ENCODE measurements at places on chromosomes 5 and 9.

DNA sequence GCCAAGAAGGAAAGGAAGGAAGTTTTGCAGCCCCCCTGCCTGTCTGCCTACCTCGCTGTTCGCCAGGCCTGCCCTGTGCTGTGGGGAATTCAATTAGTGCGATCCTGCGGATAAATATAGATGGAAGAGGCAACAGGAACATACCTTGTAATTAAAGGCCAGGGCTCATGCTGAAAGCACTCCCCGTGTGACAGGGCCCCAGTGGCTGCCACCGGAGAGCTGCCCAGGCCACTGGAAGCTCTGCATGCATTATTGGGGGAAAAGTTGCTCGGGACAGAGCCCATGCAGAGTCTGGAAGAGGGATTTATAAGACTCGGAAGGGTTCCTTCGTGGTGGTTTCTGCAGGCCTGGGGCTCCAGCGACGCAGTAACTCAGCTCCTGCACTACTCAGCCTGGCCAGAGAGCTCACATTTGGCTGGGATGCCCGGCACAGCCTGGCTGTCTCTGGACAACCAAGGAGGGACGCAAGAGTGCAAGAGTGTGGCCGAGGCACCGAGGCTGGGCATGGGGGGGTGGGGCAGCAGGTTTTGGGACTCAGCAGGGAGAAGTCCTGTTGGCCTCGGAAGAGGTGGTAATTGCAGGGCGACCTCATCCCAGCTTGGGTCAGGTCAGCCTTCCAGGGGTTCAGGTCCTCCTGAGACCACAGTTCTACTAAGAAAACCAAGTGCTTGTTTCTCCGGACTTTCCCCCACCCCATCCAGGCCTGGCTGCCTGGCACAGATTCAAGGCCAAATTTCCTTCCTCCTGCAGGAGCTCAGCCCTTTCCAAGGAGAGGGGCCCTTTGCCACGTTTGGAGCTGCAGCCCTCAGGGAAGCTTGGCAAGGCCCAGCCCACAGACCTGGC lies 68.1 kb upstream of the GGTA1 start:
- peak; percentile 81 for DNase-seq

- DNase-seq, result no peak
Measured at GRCh38 chr5:82909771-82910170, 167.4 kb downstream of the TMEM167A start.

DNA sequence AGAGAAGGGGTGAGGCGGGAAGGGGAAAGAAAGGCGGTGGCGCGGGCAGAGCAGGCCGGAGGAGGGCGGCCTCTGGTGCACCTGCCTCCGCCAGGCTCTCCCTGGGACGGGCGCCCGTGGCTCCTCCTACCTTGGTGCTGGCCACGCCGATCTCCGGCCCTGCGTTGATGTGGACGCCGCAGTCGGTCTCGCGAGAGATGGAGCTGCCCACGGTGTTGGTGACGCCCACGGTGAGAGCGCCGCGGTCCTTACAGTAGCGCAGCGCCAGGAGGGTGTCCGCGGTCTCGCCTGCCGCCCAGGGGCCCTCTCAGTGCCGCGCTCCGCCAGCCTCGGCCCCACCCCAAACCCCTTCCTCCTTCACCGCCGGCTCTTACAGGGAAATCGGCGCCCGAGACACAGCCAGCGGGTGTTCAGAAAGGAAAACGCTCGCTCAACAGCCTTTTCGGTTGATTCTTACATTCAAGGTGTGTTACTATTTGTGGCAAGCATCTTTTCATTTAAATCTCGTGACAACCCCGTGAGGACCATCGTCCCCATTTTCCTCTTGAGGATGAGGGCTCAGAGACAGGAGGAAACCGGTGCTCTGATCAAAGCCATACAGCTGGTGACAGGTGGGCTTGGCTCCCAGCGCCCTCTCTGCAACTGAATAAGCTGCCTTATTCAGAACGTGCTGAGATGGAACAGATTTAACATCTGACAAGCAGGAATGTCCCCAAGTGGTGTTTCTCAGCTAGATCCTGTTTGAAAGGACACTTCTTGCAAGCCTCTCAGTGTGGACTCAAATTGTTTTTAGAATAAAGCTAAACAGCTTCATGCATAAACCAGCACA lies 22.0 kb upstream of the MAPK9 start:
- no peak for DNase-seq

DNA sequence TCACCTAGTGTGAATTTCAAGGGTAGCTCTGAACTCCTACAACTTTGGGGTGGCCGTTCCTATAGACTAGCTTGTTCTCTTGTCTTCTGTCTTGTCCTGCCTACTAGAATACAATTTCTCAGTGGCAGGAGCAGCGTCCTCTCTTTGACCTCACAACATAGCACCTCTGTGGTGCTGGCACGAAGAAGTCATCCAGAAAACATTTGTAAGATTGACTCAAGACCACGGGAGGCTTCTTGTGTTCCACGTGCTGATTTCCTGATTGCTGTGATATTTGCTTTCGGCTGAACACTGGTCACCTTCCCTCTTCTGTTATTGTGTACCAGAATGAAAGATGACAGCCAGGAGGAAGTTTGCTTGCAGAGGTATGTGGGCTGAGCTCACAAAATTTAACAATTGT lies 27.0 kb downstream of the SLC1A1 start:
- DNase-seq, result no peak

DNA sequence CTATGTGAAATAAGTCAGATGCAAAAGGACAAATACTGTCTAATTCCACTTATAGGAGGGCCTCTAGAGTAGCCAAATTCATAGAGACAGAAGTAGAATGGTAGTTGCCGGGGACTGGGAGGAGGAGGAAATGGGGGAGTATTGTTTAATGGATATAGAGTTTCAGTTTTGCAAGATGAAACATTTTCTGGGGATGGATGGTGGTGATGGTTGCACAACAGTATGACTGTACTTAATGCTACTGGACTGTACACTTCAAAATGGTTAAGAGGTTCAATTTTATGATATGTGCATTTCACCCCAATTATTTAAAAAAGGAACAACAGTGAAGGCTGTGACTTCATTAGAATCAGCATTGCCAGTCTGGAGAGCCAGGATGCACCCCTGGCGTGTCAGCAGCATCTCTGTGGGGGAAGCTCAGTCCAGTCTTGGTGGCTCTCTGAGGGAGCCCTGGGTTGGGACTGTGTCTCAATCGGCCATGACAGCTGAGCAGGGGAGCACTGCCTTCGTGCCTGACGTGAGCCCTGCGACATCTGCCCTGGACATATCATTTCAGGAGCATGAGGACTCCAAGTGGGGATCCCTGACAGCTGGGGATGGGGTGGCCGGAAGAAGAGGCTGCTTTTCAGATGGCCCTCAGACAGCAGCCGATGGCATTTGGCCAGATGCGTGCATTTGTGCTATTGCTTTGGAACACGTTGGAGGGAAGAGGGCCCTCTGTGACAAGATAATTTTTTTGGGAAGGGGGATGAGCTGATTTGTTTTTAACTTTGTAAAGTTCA lies 130.8 kb upstream of the STC2 start:
- no peak for DNase-seq

GRCh38 chr5:173675287-173675996 lies 59.0 kb upstream of the BOD1 start:
- DNase-seq, result no peak

DNA sequence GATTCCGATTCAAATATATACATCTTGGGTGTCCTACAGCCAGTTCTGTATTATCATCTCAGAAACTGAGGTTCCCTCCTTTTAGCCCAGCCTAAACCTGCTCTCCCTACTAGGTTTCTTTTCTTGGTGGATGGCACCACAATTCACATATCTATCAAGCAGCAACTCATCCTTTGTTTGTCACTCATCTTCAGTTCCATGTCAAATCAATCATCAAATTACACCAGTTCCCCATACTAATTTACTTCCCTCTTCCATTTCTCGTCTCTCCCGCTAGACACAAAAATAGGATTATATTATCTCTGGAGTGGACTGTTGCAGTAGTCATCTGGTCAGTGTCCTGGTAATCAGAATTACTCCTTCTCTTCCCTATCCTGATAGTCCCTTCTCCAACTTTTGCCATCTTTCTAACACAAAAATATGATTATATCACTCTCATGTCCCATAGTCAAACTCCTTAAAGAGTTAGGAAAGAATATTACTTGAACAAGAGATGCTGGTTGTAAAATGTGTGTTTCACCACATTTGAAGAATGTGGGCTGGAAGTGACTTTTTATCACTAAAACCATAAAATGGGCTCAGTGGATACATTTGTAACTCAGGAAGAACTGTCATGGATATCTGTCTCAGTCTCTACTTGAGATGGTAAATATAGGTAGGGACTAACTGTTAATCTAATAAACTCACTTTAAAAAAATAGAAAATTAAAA lies 69.1 kb upstream of the RICTOR start:
- DNase-seq, result no peak

- DNase-seq, result no peak
Measured at GRCh38 chr5:62199792-62200716, 106.0 kb upstream of the KIF2A start.

DNA sequence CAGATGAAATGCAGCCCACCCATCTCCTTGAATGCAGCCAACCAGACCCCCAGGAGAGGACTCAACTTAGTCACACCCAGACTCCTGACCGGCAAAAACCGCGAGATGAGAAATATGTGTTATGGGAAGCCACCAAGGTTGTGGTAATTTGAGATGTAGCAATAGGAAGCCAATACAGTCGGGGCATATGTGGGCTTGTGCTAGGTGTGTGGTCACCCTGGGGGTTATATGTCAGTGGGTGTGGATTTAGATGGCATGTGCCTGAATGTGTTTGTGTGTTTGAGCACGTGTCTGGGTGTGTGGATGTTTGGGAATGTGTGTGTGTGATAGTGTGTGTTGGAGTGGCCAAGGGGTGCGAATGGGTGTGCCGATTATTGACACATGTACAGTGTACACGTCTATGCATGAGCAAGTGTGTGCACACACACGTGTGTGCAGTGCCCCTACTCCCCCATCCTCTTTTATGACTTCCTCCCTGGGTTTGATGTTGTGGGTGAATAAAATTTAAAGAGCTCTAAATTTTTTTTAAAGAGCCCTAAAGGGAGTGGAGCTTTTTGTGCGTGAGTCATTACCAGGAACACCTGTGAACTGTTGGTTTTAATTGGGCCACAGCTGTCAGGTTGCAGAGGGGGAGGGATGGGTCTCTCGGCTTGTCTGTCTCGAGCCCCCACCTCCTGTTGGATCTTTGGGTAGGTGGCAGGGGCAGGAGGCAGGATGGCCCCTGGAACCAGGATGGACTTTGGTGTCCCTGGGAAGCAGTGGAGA lies 86.8 kb downstream of the LHX2 start:
- no peak for DNase-seq

GRCh38 chr5:157918811-157919742 lies 60.1 kb upstream of the CLINT1 start:
- DNase-seq, result no peak

- DNase-seq, result no peak
Measured at GRCh38 chr5:124867137-124867704, 120.8 kb upstream of the ZNF608 start.

- no peak for DNase-seq
Measured at GRCh38 chr9:98316445-98317133, 61.1 kb upstream of the TBC1D2 start.

DNA sequence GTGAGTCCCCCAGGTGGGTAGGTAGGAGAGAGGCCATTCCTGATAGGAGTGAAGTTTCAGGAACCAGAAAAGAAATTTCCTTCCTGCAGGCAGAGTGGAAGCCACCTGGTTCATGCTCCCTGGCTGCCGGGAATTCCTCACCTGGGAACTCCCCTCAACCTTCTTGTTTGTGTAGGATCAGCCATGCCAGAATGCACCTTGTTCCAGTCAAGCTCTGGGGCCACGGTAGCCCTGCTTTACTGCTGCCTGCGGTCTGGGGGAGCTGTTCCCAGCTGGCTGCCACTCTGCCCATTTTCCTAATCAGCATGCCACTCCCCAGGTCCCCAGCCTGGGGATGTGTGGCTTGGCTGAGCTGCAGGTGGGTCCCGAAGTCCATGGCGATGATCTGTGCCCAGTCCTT lies 18.7 kb upstream of the B4GALT1 start:
- no peak for DNase-seq

DNA sequence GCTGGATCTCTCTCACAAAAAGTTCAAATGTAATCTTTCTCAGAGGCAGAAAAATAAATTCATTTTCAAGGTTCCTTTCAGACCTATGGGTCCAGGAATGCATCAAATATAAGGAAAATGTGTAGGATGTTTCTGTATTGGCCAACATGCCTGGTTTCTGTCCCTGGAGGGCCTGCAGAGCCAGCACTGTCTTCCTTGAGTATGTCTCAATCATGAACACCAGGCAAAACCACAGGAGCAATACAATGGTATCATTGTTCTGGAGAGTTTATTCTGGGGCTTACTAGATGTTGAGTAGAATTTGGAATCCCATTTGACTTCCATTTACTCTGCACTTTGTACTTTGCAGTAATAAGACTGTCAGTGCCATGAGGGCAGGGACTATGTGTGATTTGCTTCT lies 23.5 kb downstream of the INSYN2B start:
- DNase-seq, result no peak
